Esophagus squamous epithelium (tissue), 5 donors: ENCODE measurements at places on chromosomes 1 and 21.

- DNase-seq, result no peak
Measured at GRCh38 chr21:42189860-42190485, 29.0 kb upstream of the ABCG1 start.

GRCh38 chr1:41913014-41913413 is 5.7 kb downstream of the HIVEP3 start:
- no peak for DNase-seq

DNA sequence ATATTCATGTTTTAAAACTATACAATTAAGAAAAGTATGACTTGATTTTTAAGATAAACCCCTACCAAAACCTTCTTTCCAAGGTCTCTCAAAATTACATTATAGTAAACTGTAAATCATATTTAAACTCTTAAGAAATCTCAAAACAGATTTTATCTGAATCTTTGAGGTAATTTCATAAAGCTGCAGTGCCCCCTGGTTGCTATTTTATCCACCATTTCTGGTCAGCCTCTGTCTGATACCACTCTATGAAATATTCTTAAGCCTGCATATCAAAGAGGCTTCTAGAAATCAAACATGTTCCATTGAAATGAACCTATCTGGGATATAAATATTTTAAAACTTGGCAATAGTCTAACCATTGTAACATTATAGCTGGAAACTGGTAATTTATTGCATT is 317.3 kb downstream of the COL11A1 start:
- DNase-seq, result no peak

DNA sequence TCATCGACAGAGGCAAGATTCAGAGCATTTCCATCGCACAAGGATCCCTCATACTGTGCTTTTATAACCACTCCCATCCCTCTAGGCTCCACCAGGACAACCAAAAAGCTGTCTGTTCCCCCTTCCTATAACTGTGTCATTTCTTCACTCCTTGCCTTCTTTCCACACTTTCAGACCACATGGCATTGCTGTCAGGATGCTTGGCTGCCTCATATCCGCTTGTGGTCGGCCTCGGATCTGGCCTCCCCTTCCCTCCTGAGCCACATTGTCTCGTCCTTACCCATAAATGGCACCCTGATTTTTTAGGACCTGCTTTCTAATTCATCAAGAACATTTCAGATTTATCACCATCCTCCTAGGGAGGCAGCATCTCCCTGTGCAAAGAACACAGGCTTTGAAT is 80.5 kb downstream of the HIVEP3 start:
- no peak for DNase-seq

GRCh38 chr1:105684714-105685113 is 1371.8 kb upstream of the PRMT6 start:
- DNase-seq, result no peak

DNA sequence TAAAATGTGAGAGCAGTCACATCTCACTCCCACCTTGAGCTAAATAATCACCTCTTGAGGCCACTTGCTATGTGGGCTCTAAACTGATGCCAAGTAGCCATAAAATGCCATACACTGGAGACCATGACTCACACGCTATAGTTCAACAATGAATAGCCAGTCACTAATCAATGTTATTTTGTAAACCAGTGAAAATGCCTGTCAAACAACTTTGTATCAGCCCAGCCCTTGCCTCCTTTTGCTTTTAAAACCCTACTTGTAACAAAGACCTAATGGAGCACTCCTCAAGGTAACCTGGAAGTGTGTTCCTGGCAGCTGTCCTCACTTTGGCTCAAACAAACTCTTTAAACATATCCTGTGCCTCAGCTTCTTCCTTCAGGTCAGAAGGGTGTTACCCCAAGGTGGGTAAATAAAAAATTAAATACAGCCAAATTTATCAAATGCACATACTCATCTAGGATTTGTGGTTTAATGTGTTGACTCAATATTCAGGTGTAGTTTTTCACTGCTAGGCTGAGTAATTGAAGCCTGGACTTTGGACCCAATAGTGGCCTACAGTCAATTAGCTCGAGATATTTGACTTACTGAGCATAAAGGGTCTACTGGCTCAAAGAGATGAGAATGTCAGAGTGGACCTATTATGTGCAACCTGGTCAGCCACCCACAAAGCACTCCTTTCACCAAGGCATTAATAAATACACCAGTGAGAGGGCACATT is 154.3 kb downstream of the COQ8A start:
- DNase-seq, result no peak

DNA sequence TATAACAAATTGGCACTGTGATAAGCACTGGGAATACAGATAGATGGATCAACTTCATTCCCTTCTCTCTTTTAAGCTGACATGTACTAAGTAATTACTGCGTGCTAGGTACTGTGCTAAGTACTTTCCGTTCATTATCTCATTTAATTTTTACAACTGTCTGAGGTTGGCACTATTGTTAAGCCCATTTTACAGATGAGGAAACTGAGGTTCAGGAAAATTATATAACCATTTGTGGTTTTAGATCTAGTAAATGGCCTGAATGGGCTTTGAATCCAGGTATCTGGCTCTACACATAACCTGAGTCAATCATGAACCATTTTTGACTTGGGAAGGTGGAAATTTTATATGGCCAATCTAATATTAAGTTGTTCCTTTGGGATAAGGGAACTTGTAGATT is 3.6 kb upstream of the HMGCS2 start:
- no peak for DNase-seq

DNA sequence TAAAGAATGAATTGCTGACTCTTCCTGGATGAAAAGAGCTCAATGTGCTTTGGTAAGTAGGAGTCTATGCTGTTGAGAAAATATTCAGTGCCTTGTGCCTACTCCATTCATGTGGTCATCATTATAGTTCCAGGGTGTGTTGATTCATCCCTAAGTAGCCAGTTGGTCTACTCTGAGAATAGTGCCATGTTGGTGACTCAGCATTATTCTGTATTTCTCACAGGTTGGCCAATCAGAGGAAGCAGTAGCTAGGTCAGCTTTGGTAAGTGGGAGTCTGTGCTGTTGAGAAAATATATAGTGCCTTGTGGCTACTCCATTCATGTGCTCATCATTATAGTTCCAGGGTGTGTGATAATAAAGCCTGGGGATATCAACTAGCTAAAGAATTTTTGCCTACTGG is 397.3 kb downstream of the AGBL4 start:
- DNase-seq, result no peak

- no peak for DNase-seq
Measured at GRCh38 chr1:3419415-3420204, 34.9 kb upstream of the ARHGEF16 start.

DNA sequence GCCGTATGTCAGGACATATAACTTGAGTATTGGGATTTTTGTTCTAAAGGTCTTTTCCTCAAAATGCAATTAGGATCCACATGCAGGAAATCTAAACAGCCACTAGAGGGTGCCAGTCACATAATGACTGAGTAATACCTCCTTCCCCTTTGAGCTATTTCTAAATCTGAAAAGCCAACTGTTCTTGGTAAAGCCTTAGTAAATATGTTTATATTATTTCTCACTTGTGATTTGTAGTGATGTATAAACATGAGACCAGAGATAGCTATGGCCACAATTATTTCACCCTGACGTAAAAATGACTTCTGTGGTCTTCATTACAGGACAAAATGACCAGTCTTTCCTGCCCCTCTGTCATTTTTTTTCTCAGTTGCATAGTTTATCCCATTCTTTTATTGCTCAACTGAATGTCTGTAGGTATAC is 41.0 kb upstream of the DR1 start:
- DNase-seq, result no peak

DNA sequence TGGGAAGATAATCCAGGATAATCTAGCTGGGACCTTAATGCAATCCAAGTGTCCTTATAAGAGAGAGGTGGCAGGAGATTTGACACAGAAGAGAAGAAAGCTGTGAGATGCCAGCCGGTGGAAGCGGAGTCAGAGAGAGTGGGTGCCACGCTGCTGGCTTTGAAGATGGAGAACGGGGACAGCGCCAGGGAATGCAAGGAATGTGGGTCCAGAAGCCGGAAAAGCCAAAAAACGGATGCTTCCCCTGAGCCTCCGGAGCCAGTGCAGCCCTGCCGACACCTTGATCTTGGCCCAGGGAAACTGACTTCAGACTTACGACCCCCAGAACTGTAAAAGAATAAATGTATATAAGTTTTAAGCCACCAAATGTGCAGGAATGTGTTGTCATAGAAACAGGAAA is 152.6 kb downstream of the ZNF281 start:
- no peak for DNase-seq

DNA sequence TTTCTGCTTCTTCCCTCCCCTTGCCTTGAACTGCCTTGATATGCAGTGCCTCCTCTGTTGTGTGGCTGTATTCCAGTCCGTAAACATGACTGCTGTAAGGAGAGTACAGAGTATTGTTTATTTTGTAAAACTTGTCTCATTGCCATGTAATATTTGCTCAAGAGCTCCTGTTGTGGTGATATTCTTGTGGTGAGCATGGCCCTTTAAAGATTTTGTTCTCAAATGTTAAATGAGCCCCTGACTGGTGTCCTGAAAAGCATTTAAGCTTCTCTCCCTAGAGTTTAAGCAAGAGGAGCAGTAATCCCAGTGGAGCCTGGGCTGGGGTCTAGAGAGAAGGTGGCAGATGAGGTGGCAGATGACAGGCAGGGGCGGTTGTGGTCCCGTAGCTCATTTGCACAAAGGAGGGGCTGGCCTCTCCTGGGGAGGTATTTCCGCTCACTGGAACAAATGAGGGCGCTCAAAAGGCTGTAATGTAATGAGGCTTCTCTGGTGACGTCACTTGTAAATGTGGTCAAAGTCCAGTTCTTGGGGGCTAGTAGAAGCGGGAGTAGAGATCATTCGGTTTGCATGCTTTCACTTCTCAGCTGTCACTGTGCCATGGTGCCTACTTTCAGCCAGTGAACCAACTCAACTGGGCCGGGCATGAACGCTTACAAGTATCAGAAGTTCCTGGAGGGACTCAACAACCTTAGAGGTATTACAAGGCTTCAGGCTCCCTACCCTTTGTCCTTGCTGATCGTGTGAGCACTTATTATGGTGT is 46.0 kb upstream of the MACF1 start:
- no peak for DNase-seq

GRCh38 chr1:1924386-1924785 is 5.3 kb upstream of the TMEM52 start:
- no peak for DNase-seq

DNA sequence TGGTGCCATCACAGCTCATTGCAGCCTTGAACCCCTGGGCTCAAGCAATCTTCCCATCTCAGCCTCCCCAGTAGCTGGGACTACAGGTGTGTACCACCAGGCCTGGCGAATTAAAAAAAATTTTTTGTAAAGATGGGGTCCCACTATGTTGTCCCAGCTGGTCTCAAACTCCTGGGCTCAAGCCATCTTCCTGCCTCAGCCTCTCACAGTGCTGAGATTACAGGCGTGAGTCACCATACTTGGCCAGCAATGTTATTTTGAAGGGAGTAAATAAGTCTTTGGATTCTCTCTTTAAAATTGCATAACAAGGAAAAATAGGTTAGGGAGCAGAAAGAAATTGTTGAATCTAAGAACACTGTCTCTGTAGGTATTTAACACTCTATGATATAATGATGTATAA is 111.3 kb downstream of the RPS6KC1 start:
- DNase-seq, result no peak

DNA sequence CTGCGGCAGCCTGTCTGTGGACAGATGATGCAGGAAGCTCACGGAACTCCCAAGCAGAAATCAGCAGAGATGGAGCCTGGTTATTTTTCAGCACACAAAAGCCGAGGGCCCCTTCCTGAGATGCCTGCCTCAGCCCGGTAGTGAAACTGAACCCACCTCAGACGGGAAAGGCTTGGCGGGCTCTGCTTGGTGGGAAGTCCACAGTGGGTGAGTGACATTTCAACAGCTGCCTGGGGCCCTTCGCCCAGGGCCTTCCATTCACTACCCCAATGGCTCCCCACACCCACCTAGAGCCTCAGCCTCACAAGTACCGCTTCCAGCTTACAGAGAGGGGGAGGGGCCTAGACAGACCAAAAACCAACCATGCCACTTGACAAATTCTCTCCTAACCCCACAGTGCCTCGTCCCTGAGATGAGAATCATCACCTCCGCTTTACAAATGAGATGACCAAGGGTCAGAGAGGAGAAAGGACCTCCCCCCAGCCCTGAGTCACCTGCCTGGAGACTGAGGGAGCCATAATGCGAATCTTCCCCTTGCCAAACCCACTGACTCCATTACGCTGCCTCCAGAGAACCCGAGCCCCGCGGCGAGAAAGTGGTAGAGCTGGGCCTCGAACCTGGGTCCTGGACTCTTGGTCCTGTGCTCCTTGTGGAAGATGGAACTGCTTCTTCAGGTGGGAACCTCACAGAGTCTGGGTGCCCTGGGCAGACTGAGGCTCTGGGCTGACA is 3.4 kb upstream of the ECE1 start:
- no peak for DNase-seq

- no peak for DNase-seq
Measured at GRCh38 chr1:70945251-70945650, 102.4 kb downstream of the PTGER3 start.

DNA sequence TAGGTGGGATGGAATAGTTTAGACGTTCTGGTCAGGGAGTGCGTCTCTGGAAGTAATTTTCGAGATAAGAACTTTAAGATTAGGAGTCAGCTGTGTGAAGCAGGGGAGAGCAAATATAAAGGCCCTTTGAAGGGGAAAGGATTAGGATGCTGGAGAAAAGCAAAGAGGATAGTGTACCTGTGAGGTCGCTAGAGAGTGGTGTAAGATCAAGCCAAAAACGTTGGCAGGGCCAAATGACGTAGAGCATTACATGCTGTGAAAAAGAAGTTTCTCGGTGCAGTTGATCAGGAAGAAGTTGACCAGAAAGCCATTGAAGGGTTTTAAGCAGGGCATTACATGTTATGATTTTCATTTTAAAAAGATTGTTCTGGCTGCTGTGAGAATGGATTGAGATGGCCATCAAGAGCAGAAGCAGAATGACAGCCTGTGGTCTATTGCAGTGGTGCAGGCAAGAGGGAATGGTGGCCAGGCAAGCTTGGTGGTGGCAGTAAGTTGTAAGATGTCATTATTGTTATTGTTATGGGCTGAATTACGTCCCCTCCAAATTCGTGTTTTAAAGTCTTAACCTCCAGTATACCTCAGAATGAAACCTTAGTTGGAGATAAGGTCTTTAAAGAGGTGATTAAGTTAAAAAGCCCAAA is 113.6 kb upstream of the KIF26B start:
- DNase-seq, result no peak

GRCh38 chr1:178124115-178124514 is 30.2 kb downstream of the RASAL2 start:
- no peak for DNase-seq

DNA sequence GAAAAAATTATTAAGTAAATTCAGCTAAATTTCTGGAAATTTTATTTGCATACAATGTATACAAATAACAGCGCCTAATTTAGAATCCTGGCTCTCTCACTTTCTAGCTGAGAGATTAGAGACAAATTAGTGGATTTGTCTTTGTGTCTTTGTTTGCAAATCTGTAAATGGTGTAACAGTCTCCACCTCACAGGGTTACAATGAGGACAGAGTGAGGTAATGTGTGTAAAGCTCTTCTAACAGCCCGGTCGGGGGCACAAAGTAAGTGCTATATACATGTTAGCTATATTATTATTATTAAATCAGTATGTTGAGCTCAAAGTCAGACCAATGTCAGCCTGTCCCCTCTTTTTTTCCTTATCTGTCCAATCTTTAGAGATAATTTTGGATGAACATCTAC is 5.0 kb upstream of the ADAMTSL4 start:
- no peak for DNase-seq
